Vagina (tissue), 2 donors: ENCODE measurements at places on chromosomes 16 and 17.

DNA sequence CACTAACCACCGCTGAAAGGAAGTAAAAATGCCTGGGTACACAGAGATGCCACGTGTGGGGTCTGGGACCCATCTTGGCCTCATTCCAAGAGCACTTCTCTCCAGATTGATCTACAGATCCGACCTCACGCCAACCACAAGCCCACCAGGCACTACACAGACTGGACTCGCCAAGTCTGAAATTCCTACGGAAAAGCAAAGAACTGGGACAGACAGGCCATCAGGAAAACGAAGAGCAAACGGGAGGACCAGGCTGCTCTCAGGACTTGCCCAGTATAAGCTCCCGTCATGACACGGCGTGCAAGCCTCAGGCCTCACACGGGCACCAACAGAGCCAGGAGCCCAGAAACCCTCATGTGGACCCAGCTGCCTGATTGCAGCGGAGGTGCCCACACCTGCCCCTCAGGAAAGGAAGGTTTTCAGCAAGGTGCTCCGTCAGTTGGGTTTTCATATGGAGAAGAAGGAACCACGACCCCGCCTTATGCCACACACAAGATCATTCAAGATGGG is 20.1 kb upstream of the C16orf95 start:
- no peak for DNase-seq

DNA sequence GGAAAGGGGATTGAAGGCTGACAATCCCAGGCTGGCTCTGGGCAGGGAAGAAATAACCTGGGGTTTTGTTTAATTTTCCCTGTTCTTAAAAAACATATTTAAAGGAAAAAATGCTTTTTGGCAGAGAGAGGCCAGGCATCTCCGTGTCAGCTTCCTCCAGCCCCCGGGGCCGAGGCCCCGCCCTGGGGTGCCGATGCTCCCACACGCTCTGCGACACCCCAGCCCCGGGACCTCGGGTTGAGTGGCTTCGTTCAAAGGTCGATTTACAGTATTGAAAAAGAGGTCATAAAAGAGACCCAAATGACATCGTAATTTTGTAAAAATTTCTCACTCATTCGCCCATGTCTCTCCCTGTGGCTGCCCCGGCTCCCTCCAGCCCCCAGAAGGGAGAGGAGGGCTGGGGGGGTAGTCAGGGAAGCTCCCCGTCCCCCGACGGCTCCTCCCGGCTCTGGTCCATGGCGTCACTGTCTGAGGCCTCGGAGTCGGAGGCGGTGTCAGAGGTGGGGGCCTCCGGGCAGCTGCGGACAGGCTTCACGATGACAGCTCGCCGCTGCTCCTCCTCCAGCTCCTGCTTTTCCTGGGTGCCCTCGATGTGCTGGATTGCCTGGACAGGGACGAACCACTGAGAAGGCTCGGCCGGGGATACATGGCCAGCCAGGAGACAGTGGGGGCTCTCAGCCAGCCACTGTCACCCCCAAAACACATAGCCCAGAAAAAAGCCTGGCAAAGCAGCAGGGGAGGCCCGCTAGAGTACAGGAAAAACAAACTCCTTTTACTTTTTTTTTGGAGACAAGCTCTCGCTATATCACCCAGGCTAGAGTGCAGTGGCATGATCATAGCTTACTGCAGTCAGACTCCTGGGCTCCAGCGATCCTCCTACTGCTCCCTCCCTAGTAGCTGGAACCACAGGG is 14.9 kb downstream of the TFAP4 start:
- no peak for DNase-seq

DNA sequence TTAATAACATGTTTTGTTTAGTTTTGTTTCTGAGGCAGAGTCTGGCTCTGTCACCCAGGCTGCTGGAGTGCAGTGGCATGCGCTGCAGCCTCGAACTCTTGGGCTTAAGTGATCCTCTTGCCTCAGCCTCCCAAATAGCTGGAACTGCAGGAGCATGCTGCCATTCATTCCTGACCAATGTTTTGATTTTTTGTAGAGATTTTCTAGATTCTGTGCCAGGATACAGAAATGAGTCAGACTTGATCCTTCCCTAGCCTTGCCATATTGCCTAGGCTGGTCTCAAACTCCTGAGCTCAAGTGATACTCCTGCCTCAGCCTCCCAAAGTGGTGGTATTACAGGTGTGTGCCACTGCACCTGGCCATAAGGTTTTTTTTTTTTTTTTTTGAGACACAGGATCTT is 17.7 kb downstream of the TAOK1 start:
- no peak for DNase-seq

DNA sequence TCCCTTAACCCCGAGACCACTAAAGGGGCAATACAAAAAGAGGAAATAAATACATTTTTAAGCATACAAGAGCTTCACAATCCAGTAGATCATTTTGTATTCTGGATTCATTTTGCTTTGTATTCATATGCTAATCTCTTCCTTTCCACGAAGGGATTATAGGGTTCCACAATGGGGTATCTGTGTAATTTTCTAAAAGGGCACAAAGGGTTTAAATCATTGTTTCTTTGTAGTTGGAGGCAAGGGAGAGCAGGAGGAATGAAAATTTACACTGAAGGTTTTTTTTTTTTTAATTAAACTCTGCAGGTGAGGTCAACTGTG is 592 bp upstream of the NUFIP2 start:
- DNase-seq, result no peak

- no peak for DNase-seq
Measured at GRCh38 chr17:45036691-45037090, 14.7 kb downstream of the DCAKD start.

- DNase-seq, result no peak
Measured at GRCh38 chr16:73125850-73126524, 78.1 kb upstream of the ZFHX3 start.

DNA sequence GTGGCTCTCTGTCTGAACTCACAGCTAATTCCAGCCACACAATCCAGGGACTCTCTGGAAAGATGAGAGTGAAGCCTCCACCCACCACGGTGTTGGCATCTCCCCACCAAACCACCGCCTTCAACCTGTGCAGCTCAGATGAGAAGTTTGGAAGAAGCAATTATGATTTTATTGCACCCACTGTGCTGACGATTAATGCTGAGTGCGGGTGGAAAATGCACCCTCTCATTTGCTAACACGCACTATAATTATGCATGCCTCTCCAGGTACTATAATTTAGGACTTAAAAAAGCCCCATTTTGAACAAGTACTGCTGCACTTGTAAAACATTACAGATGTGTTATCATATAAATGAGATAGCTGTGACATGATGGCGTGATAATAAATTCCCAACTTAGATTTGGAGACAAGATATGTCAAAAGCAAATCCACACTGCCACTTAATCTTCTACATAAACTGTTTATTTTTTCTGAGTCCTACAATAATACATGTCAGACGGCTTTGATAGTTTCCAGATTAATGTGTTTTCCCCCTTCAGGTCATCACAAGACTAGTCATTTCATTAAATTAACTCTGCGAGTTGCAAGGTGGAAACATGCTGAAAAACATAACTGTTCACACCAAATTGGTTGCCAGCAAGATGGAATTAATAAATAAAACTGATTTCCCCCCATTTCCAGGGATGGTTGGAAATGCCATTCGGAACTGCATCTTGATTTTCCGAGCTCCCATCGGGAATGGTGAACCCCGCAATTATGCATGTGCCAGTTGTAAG is 466.5 kb upstream of the MAF start:
- DNase-seq, result no peak

DNA sequence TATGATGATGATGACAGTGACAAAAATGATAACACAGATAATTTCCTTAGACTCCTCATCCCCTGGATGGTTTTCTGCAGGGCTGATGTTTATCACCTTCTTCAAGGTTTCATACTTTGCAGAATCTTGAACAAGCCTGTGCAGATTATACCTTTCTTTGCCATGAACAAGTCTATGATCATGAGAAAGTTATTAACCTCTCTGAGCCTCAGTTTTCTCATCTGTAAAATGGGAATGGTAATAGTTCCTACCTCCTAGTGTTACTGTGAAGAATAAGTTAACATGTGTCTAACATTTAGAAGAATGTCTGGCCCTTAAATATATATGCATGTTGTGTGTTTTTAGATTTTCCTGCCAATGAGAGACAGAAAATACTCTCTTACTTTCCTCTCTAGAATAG is 321.8 kb downstream of the SNX29 start:
- DNase-seq, result no peak

DNA sequence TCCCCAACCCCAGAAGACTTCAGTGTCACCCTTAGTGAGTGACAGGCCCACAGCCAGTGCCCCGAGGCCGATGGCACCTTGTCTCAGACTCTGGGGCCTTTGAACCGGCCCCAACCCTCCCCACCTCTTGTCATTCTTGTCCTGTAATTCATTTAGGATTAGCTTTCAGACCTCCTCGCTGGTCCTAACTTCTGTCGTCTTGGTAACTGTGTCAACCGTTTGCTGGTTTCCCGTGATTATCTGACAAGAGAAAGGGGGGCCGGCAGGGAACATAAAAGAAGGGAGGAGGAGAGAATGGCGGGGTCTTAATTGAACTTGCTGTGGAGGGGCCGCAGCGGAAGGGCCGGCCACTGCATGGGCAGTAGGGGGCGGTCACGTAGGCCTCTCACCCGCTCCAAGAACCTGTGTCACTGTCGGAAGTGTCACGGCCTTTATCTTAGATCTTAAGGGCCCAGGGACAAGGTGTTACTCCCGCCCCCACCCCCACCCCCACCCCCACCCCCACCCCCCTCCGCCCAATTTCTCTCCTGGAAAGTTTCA is 46.5 kb upstream of the GSE1 start:
- no peak for DNase-seq

GRCh38 chr17:17855976-17856375 is 19.2 kb upstream of the SREBF1 start:
- no peak for DNase-seq

DNA sequence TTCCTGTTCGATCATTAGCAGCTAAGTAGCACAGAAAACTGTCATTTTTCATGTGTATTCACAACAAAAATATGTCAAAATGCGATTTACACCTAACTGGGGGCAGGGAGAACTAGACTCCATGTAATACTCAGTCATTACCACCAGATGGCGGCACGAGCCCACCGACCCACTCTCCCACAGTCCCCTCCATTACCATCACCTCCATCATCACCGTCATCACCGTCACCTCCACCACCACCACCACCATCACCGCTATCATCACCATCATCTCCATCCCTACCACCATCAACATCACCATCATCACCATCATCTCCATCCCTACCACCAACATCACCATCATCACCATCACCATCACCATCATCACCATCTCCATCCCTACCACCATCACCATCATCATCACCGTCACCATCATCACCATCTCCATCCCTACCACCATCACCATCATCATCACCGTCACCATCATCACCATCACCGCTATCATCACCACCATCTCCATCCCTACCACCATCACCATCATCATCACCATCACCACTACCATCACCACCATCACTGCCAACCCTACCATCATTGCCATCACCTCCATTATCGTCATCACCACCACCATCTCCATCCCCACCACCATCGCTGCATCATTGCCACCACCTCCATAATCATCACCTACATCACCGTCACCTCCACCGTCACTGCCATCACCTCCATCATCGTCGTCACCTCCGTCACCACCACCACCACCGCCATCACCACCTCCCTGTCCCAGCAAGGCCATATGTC is 14.4 kb downstream of the NDUFAF8 start:
- no peak for DNase-seq

DNA sequence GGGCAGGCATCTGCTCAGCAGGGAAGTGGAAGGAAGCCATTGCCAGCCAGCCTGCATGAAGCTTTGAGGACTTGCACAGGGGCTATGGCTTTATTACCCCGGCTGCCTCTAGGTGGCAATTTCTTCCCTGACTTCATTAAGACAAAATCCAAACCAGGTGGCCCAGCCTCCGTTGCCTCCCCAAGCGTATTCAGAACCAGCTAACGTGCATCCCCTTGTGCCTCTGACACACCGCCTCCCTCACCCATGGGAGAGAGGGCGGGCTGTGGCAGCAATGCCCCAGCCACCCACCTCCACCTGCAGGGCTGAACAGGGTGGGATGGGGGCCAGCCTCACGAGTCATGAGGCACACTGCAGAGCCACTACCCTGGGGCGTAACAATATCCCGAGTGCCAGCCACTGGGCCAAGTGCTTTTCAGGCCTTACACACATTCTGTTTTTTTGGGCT is 6.8 kb downstream of the KIFC3 start:
- no peak for DNase-seq

- no peak for DNase-seq
Measured at GRCh38 chr16:24151482-24151939, 104.6 kb upstream of the CACNG3 start.

DNA sequence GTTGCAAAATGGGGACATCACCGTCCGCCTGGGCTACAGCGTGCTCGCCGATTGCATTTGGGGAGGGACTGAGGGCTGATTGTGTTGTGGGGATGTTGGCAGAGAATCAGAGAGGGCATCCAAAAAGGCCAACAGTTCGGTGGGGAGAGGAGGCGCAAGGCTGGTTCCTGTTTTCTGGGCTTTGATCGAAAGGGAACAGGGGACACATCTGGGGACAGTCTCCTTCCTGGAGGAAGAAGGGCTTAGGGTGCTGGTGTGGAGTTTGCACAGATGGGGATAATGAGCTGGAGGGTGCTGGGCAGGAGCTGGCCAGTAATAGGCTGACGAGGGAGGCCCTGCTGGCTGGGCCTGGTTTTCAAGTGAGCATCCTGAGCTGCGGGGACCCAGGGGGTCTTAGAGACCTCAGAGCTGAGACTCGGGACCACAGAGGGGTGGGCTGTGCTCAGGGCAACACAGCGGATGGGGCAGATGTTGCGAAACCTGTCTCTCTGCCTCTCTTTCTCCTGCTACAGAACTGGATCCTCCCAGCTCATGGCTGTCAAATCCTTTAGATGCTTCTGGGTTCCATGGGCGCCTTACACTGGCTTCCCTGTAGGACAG is 288.7 kb downstream of the SEC14L1 start:
- DNase-seq, result no peak

- no peak for DNase-seq
Measured at GRCh38 chr16:49838441-49839016, 17.4 kb downstream of the ZNF423 start.

DNA sequence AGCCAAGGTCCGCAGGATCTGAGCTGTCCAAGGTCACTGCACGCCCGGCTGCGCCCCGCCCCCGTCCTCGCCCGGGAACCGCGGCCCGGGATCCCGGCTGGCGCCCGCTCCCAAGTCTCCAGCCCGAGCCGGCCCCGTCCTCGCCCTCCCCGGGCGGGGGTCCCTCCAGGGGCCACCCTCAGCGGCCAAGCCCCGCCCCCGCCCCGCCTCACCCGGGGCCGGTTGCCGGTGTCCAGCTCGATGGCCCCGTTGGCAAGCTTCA is 216 bp downstream of the VPS9D1 start:
- DNase-seq, result no peak
